Nephron progenitor cell (in vitro differentiated cells): ENCODE measurements at places on chromosomes 11 and 22.

DNA sequence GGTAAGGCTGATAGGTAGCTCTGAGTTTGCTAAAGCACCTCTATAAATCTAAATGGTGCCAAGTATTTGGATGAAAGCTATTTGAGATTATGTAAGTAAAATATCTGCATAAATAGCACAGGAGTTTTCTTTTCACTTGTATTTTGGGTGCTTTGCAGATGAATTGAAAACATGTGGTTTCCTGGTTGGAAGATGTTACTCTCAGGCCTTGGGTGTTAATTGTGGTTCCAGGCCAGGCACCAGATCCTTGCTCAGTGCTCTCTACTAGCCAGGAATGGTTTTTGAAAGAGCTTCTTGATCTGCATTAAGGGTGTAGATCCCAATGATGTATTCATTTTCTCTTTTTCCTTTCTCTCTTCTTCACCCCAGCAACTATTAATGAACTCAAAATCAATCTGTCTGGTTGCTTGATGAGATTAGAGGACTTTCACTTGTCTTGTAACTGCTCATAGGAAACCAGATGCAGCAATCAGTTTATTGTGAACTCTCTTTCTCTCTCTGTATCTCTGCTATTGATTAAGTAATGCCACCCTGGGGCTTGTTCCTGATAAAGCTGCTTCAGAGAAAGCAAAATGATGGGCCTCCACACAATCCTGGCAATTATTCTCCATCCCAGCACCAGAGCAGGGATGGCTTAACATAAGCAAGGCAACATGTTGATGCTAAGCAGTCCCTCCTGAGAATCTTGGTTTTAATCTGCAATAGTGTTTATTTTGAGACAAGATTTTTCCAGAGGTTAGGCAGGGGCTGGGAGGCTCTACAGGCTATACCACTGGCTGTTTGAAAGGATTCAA, 147.0 kb upstream of the NTM start:
- DNase-seq, result no peak

DNA sequence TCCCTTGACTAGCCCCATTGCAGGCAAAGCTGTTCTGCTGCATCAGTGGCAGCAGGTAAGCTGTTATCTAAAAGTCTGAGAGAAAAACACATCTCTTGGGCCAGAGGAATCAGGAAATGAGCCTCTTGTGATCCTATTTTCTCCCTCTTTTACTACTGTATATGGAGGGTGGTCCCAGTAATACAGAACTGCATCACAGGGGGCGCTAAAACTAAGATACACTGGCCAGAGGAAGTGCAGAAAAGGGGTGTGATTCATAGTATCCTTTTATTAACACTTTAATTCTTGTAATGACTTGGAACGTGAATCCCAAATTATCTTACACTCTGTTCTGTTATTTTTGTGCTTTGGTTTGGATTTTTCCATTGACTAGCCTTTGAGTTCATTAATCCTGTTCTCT, 8.8 kb upstream of the MED17 start:
- DNase-seq, result peak; percentile 17

DNA sequence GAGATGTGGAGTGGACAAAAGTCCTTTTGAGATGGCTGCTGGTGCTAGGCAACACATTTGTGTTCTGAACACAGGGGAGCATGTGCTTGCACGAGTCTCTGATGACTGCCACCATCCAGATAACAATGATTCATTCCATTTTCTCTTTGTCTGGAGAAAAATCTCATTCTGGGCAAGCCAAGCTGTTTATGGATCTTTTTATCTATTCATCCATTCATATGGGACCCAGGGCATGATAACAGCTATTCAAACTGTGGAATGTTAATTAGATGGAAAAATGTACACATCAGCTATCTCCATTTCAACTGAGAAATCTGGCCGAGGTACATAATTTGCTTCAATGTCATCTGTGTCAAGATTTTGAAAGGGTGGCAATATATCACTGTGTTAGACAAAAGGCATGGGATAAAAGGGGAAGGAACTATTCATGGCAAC, 117.5 kb upstream of the ZBED5 start:
- no peak for DNase-seq

DNA sequence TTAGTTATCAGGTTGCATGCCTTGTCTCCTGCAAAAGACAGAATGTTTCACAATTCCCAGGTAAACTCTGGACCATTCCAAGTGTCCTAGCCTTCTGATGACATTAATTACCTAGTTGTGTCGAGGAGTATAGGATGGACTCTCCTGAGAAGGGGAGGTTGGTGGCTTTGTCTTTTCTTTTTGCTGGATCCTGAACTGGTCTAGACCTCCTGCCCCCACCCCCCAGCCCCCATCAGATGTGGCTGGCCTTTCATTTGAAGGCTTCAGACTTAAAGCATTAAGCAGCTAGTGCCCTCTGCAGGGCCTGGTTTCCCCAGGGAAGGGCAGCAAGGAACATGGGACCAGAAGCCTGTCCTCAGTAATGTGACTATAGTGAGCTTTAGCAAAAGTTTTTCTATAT, 9.7 kb downstream of the MCAM start:
- DNase-seq, result no peak

DNA sequence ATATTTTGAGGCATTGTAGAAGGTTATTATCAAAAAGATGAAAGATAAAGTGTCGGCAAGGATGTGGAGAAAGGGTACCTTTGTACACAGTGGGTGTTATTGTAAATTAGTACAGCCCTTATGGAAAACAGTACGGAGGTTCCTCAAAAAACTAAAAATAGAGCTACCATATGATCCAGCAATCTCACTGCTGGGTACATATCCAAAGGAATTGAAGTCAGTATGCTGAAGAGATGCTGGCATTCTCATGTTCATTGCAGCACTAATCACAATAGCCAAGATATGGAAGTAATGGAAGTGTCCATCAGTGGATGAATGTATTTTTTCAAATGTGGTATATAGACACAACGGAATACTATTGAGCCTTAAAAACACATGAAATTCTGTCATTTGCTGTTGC, 15.1 kb upstream of the MTMR3 start:
- no peak for DNase-seq

DNA sequence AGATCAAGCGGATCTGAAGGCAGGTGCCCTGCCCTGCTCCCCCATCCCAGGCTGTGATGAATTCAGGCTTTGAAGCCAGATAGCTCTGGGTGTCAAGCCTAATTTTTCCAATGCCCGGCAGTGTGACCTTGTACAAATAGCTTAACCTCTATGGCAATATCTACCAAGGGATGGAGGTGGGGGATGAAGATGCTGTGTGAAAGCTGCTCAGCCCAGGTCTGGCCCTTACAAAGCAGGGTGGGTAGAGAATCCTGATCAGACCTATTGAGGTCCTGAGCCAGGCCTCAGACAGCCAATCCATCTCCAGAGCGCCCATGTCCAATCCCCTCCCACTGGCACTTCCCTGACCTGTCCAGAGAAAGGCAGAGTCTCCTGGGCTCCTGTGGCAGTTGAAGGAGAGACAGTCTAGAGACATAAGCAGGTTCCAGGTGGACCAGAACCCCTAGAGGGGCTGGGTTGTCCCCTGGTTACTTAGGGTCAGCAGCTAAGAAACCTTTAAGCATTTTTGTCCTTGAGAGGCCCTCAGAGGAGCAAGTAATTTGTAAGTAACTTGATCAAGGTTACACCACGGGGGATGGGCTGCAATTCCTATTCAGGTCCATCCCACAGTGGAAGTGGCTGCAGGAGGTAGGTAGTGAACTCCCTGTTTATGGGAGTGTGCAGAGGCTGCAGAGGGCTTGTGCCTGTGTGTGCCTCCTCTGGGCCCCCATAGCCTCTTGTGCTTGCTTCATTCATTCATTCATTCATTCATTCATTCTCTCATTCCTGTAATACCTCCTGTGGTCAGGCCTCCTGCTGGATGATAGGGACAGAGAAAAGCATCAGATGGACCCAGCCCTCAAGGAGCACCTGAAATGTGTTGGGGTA, 10.4 kb downstream of the P2RY2 start:
- DNase-seq, result peak; percentile 11

DNA sequence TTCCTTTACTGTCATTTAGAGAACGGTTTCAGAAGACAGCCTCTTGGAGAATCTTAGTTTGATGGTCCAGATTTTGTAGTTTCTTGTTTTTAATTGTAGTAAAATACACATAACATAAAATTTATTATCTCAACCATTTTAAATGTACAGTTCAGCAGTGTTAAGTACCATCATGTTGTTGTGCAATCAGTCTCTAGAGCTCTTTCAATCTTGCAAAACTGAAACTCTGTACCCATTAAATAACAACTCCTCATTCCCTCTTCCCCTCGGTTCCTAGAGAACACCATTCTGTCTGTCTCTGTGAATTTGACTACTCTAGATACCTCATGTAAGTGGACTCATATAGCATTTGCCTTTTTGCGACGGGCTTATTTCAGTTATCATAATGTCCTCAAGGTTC, 69.8 kb downstream of the GRIK4 start:
- DNase-seq, result no peak

- DNase-seq, result no peak
Observed at GRCh38 chr11:83523676-83524075, 237.5 kb upstream of the CCDC90B start.

- DNase-seq, result peak; percentile 82
Observed at GRCh38 chr11:57480409-57481137, 20.2 kb downstream of the RTN4RL2 start.

- DNase-seq, result no peak
Observed at GRCh38 chr11:11395126-11395525, 42.1 kb upstream of the CSNK2A3 start.

DNA sequence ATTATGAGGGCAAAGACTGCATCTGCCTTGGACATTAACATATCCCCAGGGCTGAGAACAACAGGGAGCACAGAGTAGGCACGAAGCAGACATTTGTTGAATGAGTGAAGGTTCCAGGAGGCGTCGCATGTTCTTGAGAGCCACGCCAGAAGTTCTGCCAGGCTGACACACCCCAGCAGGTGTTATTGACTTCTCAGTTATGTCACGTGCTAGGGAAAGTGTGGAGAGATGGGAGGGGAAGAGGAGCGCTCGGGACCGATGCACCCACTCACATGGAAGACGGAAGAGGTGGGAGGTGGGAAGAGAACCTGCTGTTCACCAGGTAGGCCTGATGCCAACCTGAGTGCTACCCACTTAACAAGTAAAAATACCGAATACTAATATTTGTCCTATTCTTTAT, 232.8 kb downstream of the LARGE1 start:
- no peak for DNase-seq

GRCh38 chr22:29747832-29748231, 19.0 kb downstream of the ZMAT5 start:
- DNase-seq, result no peak

DNA sequence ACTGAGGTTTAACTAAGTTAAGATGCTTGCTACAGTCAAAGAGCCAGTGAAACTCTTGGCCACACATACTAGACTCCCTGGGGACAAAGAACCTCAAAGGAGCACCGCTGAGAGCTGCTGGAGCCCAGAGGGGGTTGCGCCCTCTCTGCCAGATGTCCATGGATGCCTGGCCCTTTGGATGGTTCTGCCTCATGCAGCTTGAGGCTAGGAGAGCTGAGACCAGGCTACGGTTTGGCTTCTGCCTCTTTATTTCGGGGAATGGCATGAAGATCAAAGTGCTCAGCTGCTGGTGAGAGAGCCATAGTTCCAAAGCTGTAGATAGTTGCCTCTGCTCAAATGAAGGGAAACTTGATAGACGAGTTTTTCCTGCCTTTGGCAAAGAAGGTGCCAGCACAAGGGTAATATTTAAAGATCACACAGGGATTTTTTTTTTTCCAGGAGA, 43.0 kb downstream of the RASSF10 start:
- no peak for DNase-seq

GRCh38 chr11:58919980-58920379, 19.3 kb upstream of the GLYATL1 start:
- no peak for DNase-seq

- peak; percentile 39 for DNase-seq
Observed at GRCh38 chr11:67354075-67355022, 1.0 kb upstream of the POLD4 start.

- DNase-seq, result no peak
Observed at GRCh38 chr11:19602891-19603290, 109.7 kb upstream of the NAV2 start.

GRCh38 chr22:22410121-22410520, 98.4 kb downstream of the ZNF280B start:
- no peak for DNase-seq

GRCh38 chr22:31504282-31504681, 7.9 kb downstream of the SFI1 start:
- no peak for DNase-seq

GRCh38 chr11:39745401-39745800, 1714.1 kb downstream of the LRRC4C start:
- no peak for DNase-seq

- no peak for DNase-seq
Observed at GRCh38 chr11:33674035-33674814, 26.4 kb downstream of the C11orf91 start.

- no peak for DNase-seq
Observed at GRCh38 chr22:30187529-30188407, 58.8 kb downstream of the LIF start.

DNA sequence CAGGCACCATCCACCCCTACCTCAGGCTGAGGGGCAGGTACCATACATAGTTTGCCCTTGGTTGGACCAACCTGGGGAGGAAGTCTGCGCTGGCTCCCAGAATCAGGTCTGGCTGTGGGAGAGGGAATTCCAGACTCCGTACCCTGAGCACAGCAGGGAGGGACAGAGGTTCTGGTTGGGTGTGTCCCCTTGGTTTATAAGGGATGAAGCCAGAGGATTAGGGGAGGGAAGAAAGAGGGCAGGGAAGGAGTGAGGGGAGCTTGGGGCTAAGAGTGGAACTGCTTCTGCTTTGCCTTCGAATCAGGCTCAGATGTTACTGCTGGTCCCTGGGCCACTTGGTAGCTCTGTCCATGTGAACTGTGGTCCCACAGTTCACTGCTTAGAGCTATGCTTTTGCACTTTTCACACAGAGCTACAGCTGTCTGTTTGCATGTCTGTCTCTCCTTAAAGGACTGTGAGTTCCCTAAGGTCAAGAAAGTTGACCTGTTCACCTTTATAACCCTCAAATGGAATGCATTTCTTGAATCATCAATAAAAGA, 9.2 kb downstream of the MMP20 start:
- no peak for DNase-seq

DNA sequence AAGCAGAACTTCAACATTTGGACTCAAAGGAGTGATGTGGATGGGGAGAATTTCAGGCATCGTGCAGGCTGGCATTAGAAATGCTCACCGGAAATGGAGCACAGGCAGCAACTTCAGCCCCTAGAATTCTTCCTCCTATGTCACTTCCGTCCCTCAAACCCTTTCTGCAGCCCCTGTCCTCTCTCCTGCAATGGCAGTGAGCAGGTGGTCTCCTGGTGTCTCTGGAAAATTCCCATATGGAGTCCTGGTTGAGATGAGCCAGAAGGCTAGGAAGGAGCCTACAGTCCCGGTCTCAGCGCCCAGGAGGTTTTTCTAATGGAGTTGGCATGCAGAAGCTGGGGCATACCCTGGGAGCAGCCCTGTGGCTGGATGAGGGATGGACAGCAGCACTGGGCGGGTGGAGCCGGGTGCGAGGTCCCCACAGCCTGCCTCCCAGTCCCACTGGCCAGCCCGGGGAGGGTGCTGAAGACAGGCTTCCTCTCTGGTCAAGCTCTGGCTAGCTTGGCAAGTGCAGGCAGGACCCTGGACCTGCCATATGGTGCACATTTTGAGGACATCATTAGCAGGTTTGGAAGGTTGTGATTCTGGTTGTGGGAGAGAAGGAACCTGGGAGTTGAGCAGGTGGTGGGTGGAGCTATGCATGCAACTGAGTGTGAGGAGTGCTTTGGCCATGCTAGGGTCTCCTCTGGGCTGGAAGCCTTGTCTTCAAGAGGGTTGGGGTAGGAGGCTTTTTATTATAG, 59.8 kb upstream of the B3GAT1 start:
- DNase-seq, result no peak

GRCh38 chr11:105823495-105824033, 198.5 kb downstream of the MSANTD4 start:
- no peak for DNase-seq
